ENCODE measurements at places on chromosomes 7 and 10.

- DNase-seq, result no peak
Observed at GRCh38 chr7:28570113-28570969, 158.0 kb downstream of the CREB5 start.

DNA sequence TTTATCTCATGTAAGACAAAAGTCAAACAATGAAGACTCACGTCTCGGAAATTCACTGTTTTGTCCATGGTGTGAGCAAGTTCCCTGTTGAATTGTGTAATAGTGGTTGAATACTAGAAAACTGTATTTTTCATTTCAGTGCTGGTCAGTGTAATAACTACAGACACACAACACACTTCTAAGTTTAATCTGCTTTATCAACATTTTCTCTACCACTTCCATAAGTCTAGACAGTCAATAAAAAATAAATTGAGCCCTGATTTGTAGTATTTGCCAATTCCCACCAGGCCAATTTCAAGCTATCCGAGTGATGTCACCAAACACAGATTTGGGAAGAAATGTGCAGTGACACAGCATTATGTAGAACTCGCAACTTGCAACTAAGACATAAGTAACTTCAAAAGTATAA is 81.9 kb downstream of the GPR141 start:
- no peak for DNase-seq

DNA sequence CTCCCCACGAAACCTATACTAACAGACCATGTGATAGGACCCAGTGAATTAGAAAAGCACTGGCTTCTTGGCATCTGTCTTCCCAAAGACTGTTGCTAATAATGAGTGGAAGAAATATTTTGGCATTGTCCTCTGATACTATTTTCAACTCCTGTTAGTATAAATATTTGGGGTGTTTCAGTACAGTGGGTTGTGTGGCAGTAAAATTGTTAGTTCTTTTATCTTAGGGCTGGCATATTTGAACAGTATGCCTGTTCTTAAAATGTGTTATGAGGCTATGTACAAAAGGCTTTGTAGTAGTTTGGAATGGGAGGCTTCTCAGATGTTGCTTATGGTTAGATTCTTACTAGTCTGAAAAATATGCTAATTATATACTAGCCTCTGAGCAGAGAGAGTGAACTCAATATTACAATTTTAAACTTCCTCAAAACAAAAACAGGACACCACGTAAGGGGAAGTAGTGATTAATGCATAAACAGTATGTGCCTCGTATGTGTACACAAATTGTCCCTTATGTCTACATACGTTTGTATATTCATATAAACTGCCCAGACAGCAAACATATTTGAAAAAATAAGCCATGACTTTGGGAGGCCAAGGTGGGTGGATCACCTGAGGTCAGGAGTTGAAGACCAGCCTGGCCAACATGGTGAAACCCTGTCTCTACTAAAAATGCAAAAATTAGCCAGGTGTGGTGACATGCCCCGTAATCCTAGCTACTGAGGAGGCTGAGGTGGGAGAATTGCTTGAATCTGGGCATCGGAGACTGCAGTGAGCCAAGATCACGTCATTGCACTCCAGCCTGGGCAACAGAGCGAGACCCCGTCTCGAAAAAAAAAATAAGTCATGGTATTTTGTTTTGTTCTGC is 115.4 kb downstream of the ARID5B start:
- DNase-seq, result no peak

DNA sequence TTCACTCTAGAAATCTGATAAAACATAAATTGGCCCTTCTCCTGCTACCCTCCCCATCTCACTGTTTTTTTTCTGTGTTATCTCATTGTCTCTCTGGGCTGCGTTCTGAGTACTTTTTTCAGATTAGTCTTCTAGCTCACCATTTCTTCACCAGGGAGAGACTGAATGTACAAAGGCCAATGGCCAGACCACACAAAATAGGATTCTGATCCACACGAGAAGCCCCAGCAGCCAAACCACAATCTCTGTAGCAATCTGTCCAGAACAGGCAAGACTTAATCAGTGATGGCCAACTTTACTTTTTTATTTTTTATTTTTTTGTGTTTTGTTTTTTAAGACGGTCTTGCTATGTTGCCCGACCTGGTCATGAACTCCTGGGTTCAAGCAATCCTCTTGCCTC is 55.9 kb upstream of the PAPSS2 start:
- no peak for DNase-seq

- no peak for DNase-seq
Observed at GRCh38 chr10:89518876-89519842, 16.2 kb downstream of the SLC16A12 start.

- DNase-seq, result no peak
Observed at GRCh38 chr10:26391701-26392695, 46.1 kb upstream of the APBB1IP start.

DNA sequence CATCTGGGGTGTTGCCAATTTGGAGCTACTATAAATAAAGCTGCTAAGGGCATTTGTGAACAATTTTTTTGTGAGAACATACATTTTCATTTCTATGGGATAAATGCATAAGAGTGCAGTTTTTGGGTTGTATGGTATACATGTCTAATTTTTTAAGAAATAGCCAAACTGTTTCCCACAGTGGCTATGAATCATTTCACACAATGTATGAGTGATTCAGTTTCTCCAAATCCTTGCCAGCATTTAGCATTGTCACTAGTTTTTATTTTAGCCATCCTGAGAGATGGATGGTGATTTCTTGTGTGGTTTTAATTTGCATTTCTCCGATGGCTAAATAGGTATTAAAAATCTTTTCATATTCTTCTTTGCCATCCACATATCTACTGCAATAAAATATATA is 105.3 kb downstream of the AMPH start:
- no peak for DNase-seq

DNA sequence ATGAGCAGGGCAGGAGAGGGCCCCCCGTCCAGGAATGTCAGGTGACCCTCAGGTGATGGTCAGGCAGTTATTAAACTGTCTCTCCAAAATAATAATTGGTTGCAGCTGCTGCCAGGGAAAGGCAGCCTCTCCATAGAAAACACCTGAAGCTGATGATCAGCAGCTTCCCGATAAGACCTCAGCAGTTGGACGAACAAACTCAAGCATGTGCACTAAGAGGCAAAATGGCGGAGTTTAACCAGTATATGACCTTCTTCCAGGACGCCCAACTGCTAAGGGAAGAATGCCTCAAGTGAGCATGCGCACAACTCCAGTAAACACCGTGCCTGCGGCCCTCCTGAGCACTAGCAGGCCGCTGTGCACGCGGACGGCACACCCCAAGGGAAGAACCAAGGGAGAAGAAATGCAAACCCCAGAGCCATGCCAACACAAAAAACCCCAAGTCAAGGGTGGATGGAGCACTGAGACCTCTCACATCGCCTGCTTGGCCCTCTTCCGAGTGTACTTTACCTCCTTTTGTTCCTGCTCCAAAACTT is 38.9 kb upstream of the ADARB2 start:
- DNase-seq, result no peak

- no peak for DNase-seq
Observed at GRCh38 chr10:43294892-43295291, 28.0 kb upstream of the RASGEF1A start.

GRCh38 chr10:81520688-81521087 is 354.3 kb upstream of the NRG3 start:
- no peak for DNase-seq

GRCh38 chr7:19213746-19214145 is 68.5 kb upstream of the FERD3L start:
- DNase-seq, result no peak

DNA sequence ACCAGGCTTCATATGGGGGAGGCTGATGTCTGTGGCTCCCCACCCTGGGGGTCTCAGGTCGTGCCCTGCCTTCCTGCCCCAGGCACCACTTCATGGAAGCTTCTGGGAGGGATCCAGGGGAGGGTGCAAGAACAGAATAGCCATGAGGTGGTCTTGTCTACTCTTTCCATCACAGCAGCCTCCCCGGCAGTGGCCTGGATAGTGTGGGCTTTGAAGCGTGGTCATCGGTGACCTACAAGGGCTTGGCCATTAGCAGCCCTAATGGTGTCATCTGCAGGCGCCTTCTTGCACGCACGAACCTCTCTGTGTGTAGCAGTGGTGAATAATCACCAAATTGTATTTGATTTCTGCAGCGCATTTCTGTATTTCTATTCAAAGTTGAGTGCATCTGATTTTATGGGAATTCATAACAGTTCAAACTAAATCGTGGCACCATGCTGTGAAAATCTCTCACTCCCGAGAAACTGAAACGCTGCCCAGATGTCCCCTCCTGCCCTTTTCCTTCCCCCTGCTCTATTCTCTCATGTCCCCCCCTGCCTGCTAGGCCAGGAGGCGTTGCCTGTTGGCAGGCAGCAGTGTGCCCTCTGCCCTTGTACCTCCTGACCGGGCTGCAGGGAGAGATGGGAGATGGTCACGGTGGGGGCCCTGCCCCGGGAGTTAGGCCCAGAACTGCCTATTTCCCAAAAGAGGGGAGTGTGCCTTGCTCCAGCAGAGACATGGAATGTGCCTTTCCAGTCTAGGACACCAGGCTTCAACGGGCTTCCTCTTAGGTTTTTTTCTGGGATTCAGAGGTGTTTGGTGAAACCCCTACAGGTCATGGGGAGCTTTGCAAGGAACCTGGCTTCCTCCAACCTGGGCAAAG is 34.8 kb downstream of the CDH23 start:
- DNase-seq, result no peak

DNA sequence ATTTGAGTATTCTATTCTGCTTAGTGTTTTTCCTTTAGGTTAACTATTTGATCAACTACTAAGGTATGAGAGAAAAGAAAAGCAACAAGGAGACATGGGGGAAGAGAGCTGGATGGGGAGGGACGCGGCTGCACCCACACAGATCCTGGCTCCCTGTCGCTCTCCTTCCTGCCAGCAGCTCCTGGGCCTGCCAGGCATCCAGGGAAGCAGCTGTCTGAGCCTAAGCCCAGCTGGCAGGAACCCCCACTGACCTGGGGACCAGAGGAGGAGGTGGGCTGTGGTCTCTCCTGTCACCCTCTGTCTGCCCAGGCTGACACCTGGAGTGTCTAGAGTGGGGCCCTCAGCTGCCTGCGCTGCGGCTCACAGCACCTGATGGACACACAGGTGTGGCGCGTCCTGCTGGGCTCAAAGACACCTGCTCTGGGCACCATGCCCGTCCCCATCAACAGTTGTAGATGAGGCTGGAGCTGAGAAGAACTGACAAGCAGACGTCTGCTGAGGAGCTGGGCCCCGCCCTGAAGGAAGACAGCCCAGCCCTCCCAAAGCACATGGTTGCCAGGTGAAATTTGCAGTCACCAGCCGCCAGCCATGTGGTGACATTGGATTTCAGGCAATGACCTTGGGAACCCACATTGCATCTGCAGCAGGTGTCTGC is 207.9 kb downstream of the PLXNA4 start:
- no peak for DNase-seq

DNA sequence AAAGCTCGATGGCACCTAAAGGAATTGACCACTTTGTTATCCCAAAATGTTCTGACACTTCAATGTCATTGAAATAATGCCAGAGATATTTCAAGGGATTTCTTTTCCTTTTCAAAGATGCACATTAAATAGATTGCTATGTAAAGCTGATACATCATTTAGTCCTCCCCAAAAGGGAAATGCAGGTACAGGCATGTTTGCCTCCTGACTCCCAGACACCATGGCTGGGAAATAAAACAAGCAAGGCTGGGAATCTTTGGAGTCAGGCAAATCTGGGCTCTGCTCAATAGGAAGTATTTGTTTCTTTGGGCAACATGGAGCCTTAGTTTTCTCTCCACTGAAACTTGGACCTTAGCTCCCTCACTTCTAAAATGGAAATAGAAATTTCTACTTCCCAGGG is 230.8 kb upstream of the LRRTM3 start:
- DNase-seq, result no peak

DNA sequence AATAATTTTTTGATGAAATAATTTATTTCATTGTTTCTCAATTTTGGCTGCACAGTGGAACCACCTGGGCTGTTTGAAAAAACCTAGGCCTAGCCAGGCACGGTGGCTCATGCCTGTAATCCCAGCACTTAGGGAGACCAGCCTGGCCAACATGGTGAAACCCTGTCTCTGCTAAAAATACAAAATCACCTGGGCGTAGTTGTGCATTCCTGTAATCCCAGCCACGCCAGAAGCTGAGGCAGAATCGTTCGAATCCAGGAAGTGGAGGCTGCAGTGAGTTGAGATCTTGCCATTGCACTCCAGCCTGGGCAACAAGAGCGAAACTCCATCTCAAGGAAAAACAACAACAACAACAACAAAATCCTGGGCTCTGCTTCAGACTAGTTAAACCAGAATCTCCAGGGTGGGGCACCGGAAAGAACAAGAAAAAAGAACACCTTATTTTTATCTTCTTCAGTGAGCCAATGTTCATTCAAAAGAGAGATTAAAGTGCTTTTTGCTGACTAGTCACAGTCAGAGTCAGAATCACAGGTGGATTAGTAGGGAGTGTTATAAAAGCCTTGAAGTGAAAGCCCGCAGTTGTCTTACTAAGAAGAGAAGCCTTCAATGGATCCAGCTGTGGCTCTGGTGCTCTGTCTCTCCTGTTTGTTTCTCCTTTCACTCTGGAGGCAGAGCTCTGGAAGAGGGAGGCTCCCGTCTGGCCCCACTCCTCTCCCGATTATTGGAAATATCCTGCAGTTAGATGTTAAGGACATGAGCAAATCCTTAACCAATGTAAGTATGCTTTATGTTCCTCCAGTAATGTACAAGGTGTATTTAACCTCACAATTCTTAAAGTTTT is at the start of gene CYP2C18:
TSS of gene CYP2C18 (plus strand) at position 516 of the 841 bp plus-strand sequence. CDS start at position 607, 91 bp downstream.
- DNase-seq, result no peak

DNA sequence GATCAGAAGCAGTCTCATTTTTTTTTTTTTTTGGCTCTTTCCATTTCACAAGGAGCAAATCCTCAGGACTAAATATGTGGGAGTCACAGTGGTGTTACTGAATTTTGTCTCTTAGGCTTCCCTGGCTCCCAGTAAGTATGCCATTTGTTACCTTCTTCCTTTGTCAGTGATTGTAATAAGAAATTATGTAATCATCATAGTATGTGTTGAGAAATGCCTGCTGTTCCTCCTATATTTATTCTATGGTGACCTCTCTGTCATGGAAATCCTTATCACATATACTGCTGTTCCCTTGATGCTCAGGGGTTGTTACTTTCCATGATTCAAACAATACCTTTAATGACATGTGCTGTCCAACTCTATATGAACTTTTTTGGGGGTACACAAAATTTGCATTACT is 4.8 kb upstream of the OR9A4 start:
- DNase-seq, result no peak

- DNase-seq, result no peak
Observed at GRCh38 chr10:86290933-86291615, 75.5 kb downstream of the GRID1 start.

GRCh38 chr7:90655566-90655965 is 59.4 kb downstream of the CDK14 start:
- no peak for DNase-seq

Measured in stimulated activated CD8-positive, alpha-beta memory T cell treated with anti-CD3 and anti-CD28 coated beads, Interleukin-15, amount 100 ng/mL, for 1 hour (primary cell).